NCI-H2171 treated with DMSO at 0.1 percent for 48 hours (cell line): ENCODE measurements at places on chromosomes 11 and 22.

DNA sequence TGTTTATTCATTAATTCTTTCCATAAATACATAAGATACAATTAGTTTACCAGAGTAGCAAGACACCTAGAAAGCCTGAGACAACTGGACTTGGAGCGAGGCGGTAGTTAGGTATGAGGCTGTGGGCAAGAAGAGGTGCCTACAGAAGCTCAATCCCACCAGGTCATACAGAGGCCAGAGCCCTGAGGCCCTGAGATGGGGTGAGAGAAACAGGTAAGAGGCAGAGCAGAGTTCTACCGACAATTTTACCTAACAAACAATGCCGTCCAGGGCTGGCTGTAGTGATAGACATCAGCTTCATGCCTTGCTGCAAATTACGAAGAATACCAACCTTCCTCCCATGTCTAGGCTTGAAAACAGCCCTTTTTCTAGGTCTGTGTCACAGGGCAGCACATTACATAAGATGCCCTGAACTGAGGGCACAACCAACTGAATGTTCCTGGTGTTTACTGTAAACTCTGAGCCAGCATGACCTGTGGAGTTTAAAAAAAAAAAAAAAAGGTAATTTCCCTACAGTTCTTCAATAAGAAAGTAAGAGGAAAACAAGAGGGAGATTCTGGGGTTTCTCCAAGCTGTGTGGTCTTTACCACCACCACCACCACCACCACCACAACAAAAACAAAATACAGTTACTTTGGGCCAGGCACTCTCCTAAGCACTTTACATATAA is 105.8 kb downstream of the GAB2 start:
- DNase-seq = no peak

GRCh38 chr22:32870474-32870873 is 69.0 kb downstream of the TIMP3 start:
- no peak for DNase-seq

DNA sequence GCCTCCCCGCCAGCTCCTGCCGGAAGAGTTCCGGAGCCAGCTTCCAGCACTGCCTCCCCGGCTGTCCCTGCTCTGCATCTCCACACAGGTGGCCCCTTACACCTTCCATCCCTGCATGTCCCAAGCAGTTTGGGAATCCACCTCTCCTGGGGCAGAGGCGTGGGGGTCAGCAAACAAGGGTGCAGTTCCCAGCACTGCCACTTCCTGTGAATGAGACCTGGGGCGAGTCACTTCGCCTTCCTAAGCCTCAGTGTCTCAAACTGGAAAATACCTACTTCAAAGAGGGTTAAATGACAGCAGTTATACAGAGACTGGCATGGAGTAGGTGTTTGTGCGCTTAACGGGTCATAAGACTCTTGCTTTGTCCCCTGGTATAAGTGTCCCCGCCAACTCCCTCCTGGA is 5.2 kb downstream of the CYTH4 start:
- no peak for DNase-seq

- DNase-seq = no peak
Measured at GRCh38 chr22:30990690-30991089, 21.6 kb downstream of the TUG1 start.

- DNase-seq = no peak
Measured at GRCh38 chr11:74279256-74279655, 32.2 kb downstream of the P4HA3 start.
